ENCODE measurements at places on chromosomes 1 and 21. TPM values are rescaled to one million over a fixed set of nuclear protein-coding genes. Genes with fewer than 3 reads are reported as not detected.

DNA sequence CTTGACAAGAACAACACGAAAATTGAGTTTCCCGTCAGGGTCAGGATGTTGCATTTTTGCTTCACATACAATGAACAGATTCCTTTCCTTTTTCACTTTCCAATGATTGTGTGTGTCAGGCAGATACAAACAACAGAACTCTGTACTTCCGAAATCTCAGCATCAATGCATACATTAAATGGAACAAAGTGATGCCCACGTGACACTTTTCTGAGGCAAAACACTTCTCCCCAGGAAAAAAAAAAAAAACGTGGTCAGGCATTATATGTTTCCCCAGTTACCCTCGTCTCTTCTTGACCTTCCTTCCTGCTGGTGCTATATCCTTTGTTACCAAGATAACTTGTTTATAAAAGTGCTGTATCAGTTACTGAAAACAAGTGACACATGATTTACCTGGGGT is 181.8 kb downstream of the ZNF281 start:
- DNase-seq, result no peak

DNA sequence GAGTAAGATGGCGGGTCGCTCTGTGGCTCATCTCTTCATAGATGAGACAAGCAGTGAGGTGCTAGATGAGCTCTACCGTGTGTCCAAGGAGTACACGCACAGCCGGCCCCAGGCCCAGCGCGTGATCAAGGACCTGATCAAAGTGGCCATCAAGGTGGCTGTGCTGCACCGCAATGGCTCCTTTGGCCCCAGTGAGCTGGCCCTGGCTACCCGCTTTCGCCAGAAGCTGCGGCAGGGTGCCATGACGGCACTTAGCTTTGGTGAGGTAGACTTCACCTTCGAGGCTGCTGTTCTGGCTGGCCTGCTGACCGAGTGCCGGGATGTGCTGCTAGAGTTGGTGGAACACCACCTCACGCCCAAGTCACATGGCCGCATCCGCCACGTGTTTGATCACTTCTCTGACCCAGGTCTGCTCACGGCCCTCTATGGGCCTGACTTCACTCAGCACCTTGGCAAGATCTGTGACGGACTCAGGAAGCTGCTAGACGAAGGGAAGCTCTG is 2.4 kb downstream of the TNFAIP8L2 start:
- no peak for DNase-seq

GRCh38 chr1:6040861-6041415 is 4.8 kb upstream of the KCNAB2 start:
- DNase-seq, result no peak

DNA sequence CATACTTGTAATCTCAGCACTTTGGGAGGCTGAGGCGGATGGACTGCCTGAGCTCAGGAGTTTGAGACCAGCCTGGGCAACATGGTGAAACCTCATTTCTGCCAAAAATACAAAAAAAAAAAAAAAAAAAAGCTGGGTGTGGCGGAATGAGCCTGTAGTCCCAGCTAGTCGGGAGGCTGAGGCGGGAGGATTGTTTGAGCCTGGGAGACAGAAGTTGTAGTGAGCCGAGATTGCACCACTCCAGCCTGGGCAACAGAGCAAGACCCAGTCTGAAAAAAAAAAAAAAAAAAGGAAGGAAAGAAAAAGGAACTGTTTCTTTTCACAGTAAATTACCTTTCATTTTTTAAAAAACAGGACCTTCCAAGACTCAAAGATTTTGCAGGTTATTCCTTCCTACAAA is 29.5 kb downstream of the LIN9 start:
- no peak for DNase-seq

- DNase-seq, result no peak
Observed at GRCh38 chr1:4079815-4080214, 179.7 kb upstream of the C1orf174 start.

DNA sequence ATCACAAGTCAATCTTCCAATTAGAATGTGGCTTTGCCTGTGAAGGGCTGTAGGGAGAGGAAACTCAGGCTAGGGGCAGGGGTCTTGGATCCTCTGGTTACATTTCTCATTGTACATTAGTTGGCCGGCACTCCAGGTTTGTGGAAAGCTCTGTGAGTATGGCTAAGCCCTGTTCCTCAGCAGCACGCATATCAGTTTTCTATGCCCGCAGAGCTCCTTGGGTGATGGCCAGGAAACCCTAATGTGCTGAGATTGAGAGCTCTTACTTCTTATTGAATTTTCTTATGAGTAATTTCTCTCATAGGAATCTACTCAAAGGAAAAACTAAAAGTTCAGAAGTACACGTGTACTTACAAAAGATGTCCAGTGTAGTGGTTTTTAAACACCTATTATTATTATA is 30.7 kb upstream of the STMN1 start:
- no peak for DNase-seq

DNA sequence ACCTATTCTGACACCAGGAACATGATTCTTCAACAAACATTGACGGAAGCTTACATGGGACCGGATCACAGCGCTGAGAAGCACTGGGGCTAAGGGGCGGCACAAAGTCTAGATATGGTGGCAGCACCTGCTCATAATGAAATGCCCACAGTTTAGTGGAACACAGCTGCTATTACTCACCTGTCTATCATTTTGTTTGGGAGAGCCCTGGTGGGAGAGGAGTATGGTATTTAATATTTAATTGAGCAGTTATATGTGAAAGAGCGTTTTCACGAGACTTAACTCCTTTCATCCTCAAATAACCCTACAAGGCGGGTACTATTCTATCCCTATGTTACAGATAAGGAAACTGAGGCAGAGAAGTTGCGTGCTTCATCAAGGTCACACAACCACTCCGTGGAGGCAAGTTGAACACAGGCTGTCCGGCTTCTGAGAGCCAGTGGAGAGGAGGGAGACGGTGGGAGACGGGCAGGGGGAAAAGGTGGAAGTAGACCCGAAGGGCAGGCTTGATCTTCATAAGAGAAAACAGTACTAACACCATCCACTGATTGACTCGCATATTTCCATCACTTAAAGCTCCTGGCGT is 790 bp upstream of the TSNAX start:
- DNase-seq, result no peak

DNA sequence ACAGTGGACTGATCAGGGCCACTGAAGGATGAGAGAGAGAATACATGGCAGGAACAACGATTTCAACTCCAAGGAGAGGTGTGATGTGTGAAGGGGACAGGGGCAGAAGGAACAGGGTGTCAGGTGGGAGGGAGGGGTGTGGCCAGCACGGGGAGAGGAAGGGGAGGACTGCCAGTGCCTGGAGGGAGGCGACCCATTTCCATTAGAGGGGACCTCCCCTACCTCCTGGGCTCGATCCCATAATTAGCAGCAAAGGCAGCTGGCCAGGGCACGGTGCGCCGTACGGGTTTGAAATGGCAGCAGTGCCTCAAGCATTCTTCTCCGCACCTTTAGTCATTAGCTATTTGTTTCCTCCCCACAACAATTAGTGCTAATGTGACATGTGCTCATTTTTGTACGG is 22.7 kb downstream of the CRYAA start:
- DNase-seq, result no peak

GRCh38 chr21:43024439-43025136 is 50.2 kb downstream of the PKNOX1 start:
- DNase-seq, result no peak

DNA sequence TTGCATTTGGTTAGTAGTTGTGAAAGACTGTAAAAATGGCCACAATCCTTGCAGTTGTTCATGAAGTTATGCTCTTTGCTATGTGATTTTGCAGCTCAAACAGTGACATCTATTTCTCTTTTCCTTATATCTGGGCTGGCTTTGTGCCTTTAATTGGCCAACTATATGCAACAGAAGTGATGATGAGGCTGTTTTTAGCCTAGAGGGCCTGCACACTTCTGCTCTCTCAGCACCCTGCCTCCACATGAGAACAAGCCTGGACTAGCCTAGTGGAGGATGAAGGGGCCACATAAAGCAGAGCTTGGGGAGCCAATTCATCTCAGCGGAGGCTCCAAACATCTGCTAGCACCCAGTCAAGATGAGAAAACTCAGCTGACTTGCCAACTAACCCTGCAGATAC is 339.8 kb downstream of the OMA1 start:
- no peak for DNase-seq

- DNase-seq, result no peak
Observed at GRCh38 chr1:5818755-5819154, 173.5 kb downstream of the NPHP4 start.

DNA sequence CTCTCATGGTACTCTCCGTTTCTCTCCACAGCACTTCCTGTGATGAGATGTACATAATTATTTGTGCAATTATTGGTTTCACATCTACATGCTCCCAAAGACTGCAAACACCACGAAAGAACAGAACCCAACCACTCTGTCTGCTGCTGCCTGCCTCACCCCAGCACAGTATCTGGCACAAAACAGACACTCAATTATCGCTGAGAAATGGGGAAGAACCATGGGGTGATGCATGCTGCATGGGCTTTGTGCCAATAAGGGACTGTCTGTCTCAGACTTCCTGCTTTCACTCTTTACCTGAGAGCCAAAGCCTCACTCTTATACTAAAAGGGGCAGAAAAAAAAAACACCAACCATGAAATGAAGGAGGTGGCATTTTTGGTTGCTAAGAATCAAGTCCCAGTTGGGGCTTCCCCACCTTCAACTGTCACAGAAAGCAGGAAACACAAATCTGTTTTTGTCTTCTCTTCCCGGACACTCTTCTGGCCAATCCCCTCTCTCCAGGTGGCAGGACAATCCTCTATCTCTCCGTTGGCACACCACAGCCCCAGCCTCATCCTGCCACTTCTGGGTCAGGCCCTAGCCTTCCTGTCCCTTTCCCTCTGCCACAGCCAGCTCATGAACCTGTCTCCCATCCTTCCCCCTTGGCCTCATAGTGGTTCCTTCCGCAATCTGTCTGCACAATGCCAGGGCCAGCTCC is 82.0 kb downstream of the TGFBR3 start:
- DNase-seq, result no peak

GRCh38 chr1:59418363-59419144 is 121.7 kb downstream of the FGGY start:
- no peak for DNase-seq

GPR25 gene
- not detected for total RNA-seq

ZNF648 gene
- total RNA-seq, result not detected

NECTIN4 gene
- 2.2 TPM for total RNA-seq

NFASC gene
- 33.3 TPM for total RNA-seq

Data from A172 (cell line).